OCI-M1 (cell line): ENCODE measurements at places on chromosomes 5 and 9.

DNA sequence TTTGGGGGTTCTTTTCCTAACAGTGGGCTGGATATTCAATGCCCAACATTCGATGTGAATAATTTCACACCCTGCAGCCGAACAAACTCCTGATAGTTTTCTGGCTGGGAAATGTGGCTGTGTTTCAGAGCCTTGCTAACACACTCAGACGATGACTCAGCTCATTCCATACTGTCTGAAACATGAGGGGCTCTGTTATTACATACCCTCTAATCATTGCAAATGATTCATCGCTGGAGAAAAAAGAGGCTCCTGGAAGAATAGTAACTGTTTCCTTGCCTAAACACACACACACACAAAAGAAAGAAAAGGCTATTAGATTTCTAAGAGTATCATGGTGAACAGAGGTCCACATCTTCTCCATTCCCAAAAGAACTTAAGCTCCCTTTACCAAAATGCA lies 75.8 kb downstream of the OXCT1 start:
- DNase-seq: no peak

DNA sequence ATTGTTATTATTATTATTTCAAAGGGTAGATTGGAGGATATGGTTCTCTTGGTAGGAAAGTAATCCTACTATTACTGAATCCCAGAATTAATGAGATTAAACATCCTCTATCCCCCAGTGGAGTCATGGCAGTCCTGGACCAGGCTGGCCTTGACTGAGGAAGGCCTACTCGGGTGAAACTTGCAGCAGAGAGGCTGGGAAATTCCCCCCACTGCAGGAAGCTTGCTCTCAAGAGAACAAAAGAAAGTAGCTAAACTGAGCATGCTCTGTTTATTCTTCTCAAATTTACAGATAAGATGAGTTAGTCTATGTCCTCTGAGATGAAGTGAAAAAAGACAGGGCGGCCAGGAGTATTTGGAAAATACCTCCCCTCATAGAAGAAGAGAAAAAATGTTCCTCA lies 233.9 kb upstream of the RPS23 start:
- DNase-seq: no peak

- peak; percentile 65 for DNase-seq
These were observed 86.7 kb upstream of the SLC30A5 start for GRCh38 chr5:69007163-69007562.

- DNase-seq: no peak
These were observed 5.0 kb upstream of the PTPDC1 start for GRCh38 chr9:94079236-94079635.

DNA sequence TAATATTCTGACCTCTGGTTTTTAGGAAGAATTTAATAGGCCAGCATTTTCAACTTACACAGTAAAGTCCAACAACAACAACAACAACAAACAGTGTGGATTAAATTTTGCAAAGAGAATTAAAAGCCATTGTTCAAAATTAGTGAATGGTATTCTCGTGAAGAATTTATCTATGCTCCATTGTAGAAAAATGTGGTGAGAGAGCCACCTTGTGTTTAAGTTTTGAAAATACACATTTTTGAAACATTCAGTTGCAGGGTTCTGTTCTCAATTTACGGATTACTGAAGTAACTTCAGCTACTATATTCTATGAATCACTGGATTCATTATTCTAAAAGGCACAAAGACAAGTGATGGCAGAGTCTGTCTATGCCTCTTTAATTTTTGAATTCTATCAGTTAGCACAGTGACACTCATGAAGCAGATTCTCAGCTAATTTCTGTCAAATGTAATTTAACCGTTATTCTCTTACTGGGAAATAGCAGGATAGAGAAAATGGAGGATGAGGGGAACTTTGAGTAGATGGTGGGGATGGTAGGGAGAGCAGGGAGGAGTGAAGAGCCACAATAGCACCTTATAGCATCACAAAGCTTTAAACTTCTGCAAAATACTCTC lies 11.0 kb downstream of the CCDC152 start:
- peak; percentile 67 for DNase-seq

GRCh38 chr9:131217331-131218031 lies 58.8 kb downstream of the FAM78A start:
- DNase-seq: no peak

GRCh38 chr5:73792687-73793320 lies 166.8 kb downstream of the ARHGEF28 start:
- DNase-seq: peak; percentile 82

- DNase-seq: no peak
These were observed 69.7 kb downstream of the TRIO start for GRCh38 chr5:14212838-14213237.

DNA sequence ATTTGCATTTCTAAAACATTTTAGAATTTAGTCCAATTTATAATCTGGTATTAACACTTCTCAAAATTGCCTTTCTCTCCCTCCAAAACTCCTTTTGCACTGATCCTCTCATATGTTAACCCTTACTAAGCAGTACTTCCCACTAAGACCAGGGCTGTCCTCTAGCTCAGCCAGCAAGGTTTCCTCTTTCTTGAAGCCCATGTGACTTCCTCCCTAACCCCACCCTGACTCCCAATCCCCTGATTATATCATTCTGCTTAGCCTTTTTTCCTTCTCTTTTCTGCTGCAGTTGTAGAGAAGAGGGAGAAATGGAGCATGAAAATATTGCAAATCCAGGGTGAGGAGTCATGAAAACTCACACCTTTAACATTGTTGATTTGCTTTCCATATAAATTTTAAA lies 241.7 kb downstream of the MCTP1 start:
- peak; percentile 89 for DNase-seq

DNA sequence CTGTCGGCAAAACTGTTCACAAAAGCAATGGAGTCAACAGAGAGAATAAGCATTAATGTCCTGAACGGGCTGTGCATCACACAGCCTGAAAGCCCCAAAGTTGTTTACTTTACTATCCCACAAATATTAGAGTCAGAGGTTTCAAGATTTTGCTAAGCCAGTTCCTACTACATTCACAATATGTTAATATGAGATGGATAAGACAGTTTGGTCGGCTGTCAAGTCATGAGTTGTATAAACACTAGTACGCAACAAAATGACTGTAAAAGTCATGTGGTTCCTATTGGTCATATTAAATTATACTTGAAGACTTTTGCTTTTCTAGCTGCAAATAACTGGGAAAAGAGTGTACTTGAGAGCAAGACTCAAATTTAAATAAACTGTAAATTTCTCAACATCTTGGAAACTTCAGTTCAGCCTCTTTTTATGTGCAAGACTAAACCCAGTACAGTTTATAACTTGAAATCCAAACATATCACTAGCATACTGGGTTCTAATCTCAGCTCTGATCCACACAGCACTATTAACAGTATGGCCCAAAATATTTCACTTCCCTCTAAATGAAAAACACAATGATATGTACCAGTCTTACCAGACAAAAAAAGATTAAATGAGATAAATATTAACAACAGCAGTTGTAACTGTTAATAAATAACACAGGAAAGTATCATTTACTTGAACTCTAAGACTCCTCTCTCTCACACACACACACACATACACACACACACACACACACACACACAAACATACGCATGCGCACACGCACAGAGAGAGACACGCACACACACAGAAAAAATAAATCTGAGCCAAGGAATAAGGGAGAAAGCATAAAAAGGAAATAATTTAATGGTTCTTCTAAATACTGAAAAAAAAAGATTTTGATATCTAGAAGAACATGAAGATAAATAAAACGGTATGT lies 33.1 kb downstream of the FANCC start:
- no peak for DNase-seq

DNA sequence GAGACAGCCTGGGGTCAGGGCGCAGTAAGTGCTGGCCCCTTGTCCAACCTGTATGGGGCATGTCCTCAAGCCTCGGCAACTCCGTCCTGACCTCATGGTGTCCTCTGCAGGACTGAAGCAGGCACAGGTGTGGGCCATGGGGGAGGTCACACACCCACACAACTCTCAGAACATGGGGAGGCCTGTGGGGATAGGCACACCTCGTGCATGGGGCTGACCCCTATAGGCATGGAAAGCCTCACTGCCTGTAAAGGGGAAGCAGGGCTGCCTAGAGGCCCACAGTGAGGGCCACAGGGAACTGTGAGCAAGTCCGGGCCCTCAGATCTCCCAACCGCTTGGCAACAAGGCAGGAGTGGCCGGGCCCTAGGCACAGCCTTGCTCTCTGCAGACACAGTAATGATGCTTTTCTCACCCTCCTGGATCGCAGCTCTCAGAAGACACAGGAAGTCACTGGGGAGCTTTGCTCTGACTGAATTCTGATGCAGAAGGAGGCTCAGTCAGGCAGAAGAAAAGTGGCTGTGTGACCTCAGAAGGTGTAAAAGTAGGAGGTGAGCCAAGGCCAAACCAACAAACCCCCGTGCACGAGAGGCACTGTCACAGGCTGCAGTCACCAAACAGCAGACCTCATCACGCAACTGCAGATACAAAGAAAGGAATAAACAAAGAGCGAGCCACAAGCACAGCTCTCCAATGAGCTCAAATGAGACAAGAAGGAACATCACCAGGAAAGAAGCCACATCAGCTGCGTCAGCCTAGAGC lies 5.4 kb downstream of the IPPK start:
- no peak for DNase-seq

DNA sequence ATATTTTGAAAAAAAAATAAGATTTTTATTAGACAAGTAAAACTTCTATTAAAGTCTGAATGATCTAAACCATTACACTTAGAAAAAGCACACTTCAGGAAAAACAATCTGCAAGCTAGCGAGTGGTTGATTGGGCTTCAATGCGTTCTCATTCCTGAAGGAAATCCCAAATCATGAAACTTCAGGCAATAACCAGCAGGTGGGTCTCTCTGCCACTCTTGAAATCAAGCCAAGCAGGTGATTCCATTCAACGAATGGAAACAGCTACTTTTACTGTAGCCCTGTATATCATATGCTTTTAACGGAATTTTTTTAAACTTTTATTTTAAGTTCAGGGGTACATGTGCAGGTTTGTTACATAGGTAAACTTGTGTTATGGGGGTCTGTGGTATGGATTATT lies 234.5 kb upstream of the TRPM3 start:
- DNase-seq: no peak

DNA sequence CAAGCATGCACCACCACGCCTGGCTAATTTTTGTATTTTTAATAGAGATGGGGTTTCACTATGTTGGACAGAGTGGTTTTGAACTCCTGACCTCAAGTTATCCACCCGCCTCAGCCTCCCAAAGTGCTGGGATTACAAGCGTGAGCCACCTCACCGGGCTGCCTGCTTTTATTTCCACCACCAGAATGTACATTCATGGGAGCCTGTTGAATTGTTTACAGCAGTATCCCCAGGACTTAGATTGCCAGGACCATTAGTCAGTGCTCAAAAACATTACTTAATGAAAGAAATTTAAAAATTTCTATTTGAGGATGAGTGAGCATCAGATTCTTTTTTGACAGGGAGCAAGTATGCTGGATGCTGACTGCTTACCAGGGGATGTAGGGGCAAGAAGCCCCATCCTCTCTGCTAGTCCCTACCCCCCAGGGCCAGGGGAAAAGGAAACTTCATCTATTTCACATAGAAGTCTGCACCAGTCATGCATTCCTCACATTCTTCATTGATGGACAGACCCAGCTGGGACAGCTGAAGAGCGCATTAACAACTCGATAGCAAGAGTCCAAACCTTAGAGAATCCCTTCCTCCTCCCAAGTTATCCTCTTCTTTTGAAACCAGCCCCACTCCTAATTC lies 10.3 kb upstream of the RGMB start:
- DNase-seq: no peak

DNA sequence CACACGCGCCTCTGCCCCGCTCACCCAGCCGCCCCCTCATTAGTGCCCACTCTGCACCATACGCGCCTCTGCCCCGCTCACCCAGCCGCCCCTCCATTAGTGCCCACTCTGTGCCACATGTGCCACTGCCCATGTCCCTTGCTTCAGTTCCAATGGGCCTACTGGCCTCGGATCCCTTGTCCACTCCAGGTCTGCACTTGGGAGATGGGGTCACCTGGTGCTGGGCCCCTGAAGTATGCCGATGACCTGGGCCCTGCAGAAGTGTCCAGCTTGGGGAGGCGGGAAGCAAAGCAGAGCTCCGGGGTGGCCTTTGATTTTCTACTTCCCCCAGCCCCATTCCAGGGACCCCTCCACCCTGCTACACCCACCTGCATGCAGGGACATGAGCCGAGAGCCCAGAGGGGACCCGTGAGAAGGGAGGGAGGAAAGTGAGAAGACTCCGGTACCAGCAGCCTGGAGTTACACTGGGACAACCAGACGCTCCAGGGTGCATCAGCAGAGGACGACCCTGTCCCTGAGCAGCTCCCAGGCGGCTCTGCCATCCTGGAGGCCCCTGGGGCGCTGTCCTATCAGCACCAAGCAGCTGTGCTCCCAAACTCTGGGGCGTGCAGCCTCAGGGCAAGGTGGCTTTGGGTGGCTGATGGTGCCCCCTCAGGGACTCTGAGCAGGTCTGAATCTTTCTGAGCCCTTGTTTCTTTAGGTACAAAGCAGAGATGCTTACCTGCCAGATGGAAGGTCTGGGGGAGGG lies 140.8 kb downstream of the RXRA start:
- DNase-seq: no peak

GRCh38 chr5:147170603-147171002 lies 64.2 kb upstream of the STK32A start:
- no peak for DNase-seq

DNA sequence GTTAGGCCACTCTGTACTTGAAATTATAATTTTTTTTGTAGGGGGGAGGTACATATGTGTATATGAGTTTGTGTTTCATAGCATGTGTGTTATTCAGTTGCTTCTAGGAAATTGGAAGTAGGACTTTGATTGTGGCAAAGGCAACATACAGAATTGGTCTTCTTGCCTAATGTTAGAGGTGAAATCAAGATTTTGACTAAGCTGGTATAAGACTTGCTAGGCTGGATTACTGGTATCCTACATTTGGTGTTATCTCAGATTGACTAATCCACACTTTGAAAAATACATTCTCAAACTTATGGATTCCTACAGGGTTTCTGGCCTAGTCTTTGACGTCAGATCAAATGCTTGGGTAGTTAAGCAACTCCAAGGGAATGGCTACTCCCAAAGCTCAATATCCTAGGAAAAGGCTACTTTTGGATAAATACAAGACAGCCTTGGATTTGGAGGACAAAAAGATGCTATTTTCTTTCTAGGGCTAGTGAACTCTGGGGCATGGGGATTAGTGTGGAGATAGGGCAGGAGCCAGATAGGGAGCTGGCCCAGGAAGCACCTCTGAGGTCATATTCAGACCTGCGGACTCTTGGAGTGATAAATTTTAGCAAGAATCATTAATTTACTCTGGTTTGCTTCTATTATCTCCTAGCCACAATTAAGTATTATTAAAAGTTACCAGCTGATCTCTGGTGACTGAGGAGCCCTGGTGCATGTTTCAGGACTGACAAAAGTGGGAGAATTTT lies 144.0 kb upstream of the RPS23 start:
- DNase-seq: peak; percentile 62

- no peak for DNase-seq
These were observed 106.0 kb downstream of the CD180 start for GRCh38 chr5:67090593-67090992.
